D721Med (cell line): ENCODE measurements at places on chromosomes 2 and 18.

DNA sequence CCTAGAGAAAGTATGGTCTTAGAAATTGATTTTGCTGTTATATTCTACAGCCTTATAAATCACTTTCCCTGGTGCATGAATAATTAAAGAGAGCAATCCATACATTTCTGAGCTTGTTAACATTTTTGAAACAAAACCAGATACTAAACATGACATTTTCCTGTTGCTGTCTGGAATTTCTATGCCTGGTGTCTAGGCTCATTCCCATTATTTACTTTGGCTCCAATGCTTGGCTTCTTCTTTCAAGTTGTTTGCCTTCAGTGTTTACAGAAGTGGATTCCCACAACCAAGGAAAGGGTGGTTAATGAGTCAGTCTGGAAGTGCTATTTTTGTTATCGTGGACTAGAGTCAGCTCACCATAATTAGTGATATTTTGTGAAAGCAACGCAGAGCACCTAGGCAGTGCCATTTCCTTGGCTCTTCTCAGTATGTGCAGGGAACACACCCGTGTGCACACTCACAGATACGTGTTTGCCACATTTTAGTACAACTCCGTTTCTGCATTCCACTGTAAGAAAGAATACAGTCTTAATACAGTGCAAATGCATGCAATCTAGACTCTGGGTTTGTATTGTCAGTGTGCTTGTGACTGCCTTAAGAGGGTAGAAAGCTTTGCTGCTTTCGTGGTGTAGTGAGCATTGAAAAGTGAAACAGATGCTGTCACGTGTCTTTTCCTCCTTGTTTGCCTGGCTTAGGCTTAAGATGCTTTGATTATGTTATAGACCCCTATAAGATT lies 185.0 kb upstream of the RASGRP3 start:
- no peak for DNase-seq

DNA sequence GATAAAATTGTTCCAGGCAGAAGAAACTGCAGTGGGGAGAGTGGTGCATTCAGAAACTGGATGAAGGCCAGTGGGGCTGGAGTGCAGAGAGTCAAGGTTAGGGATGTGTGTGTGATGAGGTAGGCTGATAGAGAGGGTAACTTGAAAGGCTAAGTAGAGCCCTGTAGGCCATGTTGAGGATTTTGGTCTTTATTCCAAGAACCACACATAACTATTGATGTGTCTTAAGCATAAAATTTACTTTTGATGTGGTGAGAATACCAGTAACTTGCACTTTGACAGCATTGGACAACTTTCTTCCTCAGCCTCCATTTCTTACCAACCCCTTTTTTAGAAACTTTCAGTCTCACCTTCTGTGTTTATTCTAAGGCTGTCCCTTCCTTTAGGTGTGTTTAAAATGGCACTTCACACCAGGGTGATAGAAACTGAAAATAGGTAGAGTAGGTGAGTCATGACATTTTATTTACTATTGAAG lies 22.6 kb downstream of the MTX2 start:
- DNase-seq, result no peak

- DNase-seq, result no peak
Observed at GRCh38 chr2:11588228-11589110, 54.6 kb downstream of the GREB1 start.

- no peak for DNase-seq
Observed at GRCh38 chr18:77039196-77040130, 93.1 kb downstream of the MBP start.

DNA sequence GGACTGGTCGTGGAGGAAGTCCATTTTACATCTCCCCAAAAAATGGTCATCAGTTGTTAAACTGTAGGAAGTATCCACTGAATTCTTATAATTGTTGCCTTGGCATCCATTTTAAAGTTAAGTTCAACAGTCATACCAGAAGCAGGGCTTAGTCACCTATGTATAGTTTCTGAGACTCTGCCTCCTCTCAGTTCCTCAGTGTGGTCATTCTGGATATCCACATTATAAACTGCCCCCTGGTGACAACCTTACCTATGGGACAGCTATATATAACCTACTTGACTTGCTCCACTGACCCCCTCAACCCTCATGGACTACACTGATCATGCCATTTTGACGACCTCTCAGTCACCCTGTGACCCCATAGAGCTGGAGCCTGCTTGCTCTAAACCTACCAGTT lies 617.0 kb downstream of the LRP1B start:
- no peak for DNase-seq

DNA sequence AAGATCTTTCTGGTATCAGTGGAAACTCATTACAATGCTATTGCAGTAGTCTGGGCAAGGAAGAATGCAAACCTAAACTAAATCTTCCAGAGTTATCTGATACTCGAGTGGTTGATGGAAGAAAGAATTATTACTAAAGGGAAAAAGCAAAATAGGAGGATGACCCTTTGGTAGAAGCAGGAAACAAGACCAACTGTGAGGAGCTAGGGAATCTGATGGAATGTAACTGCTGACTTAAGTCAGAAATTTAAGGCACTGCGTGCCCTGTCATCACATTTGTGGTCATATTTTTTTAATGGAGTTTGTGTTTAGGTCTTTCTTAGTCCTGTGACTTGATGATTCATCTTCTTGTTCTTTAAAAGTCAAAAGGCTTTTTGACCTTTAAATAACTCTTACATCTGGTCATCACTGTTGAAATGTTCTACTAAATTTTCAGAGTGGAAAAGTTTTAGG lies 36.5 kb upstream of the ARMC9 start:
- DNase-seq, result no peak

DNA sequence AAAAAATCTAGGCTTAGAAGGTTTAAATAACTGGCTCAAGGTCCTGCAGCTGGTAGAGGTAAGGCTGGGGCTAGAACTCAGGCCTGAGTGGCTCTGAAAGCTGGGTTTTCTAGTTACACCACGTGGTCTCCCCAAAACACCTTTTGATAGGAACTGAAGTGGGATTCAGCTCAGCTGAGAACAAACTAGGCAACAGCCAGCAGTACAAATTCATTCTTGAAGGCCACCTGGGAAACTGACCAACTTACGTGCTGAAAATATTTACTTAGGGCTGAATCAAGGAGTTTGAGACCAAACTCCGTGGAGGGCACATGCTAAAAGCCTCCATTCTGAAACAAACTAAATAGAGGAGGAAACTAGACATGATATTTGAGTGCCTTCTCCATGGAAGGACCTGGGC lies 67.2 kb downstream of the AOX1 start:
- DNase-seq, result no peak

- DNase-seq, result no peak
Observed at GRCh38 chr2:175948191-175948590, 53.9 kb downstream of the LNPK start.
